ENCODE measurements at places on chromosomes 12 and 14.
A peak's percentile ranks its signal among the peaks of the same experiment; 100 is the strongest.

GRCh38 chr12:76920172-76921099, 41.6 kb upstream of the CSRP2 start:
- peak; percentile 34 for DNase-seq

DNA sequence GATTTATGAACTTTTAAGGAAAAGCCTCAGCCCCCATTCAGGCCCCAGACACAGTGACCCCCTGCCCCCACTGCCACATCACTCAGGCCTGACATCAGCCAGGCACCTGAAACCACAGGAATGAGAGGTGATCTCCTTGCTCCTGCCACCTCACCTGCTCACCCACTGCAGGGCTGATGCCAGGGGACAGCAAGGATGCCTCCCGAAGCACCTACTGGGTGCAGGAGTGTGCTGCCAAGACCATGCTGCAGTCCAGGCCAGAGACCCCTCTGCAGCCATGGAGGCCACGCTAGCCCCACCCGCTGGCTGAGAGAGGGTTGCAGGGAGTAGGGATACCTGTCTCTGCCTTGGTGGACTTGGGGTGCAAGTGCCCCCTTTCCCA, 18.6 kb upstream of the KRT7 start:
- DNase-seq, result no peak

DNA sequence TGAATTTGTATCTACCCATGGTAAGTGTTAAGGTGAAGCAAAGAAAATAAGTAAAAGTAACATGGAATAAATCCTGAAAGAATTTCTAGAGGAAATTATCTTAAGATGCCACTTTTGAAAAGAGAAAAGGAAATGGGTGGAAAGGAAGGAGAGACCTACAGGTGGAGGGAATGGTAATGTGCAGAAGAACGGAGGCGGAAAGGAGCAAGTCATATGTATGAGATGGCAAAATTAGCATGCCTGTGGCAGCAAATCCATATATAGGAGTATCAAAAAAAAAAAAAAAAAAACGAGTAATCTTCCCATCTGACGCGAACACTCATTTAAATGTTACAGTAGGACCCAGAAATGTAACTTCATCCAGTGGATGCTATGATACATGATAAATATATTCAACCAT, 23.0 kb downstream of the OSBPL8 start:
- DNase-seq, result no peak

GRCh38 chr14:25904446-25904845, 693.4 kb downstream of the NOVA1 start:
- no peak for DNase-seq
